Epithelial cell of esophagus (primary cell): ENCODE measurements at places on chromosomes 5 and 9.

- DNase-seq = peak; percentile 84
Observed at GRCh38 chr9:76215066-76215465, 179.2 kb downstream of the RFK start.

DNA sequence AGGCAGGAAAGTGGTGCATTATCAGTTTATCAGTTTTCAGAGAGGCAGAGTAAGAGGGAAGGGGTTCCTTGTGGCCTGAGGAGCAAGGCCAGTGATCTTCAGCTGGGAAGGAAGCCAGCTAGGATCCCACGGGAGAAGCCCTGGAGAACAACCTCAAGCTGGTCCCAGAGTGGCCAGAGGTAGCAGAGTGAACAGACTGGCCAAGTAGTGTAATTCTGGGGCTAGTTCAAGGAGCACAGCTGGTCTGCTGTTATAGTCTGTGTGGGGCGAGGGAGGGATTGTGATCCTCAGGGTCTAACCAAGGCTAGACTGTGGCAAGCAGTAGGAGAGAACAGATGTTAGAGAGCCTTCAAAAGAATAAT is 164.6 kb downstream of the CARTPT start:
- DNase-seq = no peak

- DNase-seq = no peak
Observed at GRCh38 chr5:141258948-141259347, 13.8 kb downstream of the PCDHB15 start.

DNA sequence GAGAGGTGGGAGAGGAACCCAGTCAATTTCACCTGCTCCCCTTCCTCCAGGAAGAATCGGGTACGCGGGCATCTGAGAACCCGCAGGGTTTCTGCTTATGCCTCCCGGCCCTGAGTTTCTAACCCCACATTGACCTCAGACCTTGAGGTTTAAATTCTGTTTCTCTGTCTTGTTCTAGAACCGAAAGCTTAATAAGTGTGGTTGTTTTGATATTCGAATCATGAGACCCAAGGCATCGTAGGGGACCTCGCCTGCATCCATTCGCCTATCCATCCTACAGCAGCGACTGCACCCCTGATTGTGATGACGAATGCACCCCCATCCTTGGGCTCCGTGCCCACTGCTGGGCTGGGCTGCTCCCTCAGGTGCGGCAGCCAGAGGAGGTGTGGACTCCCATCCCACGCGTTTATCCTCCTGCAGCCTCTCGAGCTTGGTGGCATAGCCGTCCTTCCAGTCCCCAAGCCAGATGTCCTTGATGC is 80.8 kb upstream of the IER5L start:
- DNase-seq = peak; percentile 46

DNA sequence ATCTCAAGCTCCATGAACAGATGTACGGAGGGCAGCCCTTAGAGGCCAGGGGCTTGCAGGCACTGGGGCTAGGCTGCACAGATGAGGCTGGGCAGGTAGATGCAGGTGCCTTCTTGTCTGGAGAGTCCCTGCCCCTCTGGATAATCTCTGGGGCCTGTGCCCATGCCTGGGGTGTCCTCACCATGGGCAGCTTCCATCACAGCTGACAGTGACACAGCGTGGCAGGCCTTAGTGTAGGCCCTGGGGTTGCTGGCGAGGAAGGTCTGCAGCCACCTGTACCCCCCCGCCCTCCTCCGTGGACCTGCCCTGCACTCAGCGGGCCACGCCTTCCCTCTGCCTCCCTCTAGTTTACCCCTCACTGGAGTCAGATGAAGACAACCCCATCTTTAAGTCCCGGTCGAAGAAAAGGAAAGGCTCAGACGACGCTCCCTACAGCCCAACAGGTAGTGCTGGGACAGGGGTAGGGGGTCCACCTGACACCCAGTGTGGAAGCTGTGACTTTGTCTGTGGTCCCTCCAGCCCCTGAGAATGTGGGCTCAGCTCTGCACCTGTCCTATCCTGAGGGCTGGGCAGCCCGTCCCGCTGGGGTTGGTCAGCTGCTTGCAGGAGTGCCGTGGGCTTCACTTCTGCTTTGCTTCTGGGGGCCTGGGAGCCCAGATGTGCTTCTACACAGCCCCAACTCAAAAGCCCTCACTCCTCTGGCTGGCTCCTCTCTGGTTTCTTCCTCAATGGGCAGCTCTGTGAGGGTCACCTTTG is 98.4 kb downstream of the PHF2 start:
- DNase-seq = no peak

- no peak for DNase-seq
Observed at GRCh38 chr9:134338394-134339182, 12.3 kb downstream of the RXRA start.

GRCh38 chr5:10351199-10351905 is 2.1 kb upstream of the MARCHF6 start:
- DNase-seq = peak; percentile 93
